ENCODE measurements at places on chromosomes 16 and 17.

DNA sequence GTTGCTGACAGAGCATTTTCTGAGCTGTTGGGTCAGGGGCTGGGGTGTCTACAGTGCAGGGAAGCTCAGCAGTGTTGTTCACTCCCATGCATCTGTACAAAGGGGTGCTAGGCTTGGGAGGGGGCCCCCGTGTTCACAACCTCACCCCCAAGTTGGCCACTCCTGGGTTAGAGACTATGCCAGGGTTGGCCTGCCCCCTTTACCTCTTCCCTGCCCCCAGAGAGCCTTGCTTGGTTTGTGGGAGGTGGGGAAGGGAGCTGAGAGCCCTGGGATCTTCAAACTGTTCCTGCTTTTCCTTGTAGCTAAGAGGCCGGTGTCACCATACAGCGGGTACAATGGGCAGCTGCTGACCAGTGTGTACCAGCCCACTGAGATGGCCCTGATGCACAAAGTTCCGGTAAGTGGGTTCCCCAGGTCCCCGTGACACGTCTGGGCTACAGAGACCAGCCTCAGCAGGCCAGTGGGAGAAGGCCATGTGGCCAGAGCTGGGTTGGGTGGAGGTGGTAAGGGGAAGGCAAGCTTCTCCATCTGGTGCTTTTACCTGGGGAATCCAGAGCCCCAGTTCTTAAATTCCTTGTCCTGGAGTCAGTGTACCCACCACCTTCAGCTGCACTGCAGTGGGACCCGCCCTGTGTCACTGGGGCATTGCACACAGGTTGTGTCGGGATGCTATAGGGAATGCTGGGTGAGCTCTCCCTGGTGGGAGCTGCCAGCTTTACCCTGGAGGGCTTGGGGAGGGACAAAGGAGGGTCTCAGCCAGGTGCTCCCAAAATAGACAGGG, 11.8 kb downstream of the GPRC5C start:
- no peak for DNase-seq

- DNase-seq = no peak
These were observed 302.3 kb downstream of the SHISA9 start for GRCh38 chr16:13203725-13204124.

GRCh38 chr17:69447726-69448125, 33.2 kb downstream of the MAP2K6 start:
- DNase-seq = no peak

DNA sequence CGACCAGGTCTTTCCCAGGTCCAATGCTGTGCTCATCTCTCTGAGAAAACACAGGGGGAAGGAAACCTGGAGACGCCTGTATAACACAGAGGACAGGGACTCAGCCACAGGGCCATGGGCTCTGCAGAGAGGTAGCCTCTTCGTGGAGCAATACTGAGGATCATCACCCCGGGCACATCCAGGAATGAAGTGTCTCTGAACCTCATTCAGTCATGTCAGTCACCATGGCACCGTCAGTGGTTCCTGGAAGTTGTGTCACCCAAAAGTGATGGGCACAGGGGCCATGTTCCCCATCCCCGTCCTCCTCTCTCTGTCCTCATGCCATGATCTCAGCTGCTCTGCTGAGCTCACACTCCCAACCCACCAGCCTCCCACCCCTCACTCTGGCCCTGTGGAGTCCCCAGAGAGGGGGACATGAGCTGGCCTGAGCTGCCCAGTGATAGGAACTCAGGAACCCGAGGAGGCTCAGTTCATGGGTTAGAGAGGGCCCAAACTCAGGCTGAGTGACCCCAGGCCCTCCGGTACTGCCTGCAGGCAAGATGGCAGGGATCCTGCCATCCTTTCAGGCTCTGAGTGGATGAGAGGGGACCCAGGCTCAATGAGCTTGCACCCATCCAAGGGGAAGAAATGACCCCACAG, 53.4 kb downstream of the PITPNM3 start:
- DNase-seq = no peak

DNA sequence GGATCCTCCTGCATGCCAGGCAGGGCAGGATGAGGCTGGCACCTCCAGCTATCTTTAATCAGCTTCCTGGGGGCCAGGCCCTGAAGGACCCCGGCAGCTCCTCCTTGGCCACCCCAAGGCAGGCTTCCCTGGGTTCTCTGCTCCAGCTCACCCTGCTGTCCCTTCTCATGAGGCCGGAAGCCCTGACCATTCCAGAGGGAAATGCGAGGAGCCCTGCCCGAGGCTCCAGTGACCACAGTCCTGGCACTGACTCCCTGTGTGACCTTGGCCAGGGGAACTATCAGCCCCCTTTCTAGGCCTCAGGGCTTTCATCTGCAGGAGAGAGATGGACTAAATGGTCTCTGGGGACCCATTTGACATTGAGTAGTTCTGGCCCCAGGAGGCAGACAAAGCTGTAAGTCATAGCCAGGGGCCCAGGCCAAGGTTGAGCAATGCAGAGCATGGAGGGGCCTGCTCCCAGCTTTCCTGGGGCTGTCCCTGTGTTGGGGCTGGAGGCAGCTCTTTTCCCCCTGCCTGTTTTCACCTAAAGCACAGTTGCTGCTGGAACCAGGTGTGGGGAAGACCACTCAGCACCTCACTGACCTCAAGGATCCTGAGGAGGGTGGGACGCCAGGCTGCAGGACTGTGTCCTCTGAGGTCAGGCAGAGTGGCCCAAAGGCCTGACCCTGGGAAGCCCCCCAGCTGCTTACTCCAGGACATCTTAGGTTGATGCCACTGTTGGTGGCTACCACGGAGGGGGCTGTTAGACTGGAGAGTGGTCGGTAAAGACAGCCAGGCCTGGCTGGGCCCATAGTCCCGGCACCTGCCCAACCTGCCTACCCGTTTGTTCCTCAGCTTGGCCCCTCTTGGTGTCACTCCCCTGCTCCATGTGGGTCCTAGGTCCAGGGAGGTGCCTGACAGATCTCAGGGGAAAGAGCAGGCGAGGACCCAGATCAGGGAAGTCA, 8.1 kb downstream of the KCNH6 start:
- no peak for DNase-seq

DNA sequence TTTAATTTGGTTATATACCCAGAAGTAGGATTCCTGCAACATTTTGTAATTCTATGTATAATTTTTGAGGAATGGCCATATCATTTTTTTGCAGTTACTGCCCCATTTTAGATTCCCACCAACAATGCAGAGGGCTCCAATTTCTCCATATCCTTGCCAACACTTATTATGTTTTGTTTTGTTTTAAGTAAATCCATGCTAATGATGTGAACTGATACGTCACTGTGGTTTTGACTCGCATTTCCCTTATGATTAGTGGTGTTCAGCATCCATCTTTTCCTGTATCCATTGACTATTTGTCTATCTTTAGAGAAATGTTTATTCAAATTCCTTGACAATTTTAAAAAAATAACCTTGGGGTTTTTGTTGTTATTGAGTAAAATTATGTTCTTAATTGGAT, 826.4 kb downstream of the CDH11 start:
- no peak for DNase-seq

- DNase-seq = no peak
These were observed 51.6 kb downstream of the PMP22 start for GRCh38 chr17:15213381-15214087.
